ENCODE measurements at places on chromosomes 5 and 9.

GRCh38 chr9:131530546-131530919 is 530 bp downstream of the UCK1 start:
- DNase-seq = peak; percentile 61

DNA sequence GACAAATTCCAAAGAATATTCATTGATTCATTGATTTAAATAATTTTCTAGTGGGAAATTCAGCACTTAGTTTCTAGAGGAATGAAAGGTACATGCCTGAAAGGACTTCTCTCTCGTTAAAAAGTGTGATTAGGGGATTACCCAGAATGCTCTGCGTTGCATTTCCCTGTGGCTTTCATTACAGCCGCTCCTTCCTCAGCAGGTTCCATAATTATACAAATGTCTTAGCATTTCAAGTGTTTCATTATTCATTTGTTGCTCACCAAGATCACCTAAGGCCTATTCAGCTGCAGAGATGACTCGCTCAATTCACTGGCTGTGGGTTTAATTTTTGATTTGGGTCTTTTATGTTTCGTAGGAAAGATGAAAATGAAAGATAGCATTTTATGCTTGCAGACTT is 52.8 kb downstream of the SPATA31C2 start:
- DNase-seq = no peak

- DNase-seq = no peak
Measured at GRCh38 chr9:134396258-134396742, 70.0 kb downstream of the RXRA start.

GRCh38 chr9:110186254-110186653 is 21.7 kb downstream of the C9orf152 start:
- no peak for DNase-seq

- DNase-seq = no peak
Measured at GRCh38 chr9:77417566-77417965, 230.6 kb downstream of the GNA14 start.

DNA sequence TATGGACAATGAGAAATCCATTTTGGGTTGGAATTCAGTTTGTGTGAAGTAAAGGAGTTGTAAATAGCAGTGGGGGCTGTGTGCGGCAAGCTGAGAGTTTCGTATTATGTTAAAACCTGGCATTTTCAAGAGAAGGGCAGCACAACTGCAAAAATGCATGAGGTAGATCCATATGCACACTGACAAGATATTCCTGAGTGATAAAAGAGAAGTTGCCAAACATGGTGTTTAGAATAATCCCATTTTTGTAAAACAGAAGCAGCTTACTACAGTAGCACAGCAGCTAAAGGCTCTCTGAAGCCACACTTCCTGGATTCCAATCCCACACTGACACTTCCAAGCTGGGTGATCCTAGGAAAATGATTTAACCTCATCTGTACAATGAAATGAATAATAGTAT is 11.2 kb downstream of the GLRA1 start:
- no peak for DNase-seq

DNA sequence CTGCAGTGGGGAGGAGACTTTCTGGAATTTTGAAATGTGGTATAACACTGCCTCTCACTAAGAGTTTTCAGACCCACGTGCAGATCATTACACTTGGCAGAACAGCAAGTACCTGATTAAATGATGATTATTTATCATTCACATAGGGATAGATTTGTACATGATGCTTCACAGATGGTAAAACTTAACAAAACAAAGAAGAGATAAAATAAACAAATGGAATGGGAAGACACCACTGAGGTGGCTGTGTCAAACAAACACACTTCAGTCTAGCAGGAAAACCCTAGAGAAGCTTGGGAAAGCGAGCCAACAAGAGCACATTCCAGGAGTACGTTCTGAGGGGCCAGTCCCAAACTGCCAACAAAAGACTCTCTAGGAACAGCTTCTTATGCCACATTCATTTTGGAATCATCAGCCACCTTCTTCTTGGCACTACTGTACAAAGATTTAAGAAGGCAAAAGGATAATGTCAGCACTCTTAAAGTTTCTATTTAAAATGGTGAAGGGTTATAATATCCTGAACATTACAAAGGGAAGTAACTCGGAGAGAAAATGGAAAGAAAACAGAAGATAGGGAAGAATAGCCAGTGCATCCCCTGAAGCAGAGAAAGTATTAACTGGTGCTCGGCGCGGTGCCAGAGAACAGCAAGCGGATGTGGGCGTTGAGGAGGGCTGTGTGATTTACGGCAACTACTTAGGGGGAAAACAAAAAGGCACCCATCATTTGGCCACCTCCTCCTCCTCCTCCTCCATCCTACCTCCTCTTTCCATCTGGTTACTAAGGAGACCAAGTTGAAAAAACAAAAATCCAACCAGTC is 1.6 kb downstream of the MED27 start:
- DNase-seq = no peak

DNA sequence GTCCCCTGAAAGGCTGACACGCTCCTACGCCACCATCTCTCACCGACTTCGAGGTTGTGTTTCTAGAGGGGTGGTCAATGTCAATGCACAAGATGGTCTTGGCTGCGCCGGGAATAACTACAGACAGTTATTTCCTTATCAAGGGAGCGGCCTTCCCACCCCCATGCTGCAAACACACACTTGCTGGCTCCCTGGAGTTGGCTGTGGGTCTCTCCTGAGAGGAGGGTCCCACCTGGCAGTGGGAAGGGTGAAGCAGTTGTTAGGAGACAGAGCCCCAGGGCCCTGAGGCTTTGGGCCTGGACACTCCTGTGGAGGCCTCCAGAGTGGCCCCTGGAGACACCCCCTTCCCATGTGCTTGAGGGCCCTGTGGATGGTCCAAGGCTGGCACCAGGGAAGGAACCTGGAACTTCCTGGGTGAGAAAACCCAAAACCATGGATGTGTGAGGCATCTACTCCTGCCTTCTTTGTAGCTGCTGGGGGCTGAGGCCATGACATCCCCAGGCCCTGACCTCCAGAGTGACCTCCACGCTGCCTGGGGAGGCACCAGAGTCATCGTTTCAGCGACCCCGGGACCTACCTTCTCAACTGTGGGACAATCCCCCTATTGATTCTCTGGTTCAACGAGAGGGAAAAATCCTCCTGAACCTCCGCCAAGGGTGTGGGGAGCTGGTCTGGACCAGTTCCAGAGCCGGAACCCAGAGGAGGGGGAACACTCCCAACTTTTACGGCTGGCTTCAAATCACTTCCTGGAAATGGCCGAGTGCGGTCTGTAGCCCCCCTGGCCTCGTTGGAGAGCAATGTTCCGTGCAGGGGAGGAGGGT is 101.1 kb upstream of the COL5A1 start:
- no peak for DNase-seq

GRCh38 chr9:2729003-2729402 is 11.7 kb downstream of the KCNV2 start:
- DNase-seq = no peak

DNA sequence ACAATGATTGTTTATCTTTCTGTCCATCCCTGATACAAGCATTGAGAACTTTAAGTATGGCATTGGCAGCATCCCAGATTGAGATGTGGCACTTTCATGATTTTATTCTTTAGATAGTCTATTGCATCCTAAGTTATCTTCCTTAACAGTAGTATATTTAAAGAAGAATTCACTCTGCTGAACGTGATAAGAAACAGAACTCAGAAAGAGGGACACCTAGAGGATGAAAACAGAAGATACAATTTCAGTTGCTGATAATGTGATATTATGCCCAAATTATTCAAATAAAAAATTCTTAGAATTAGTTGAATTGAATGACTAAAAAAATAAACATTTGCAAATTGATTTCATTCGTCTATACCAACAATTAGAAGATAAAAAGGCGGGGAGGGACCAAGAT is 218.1 kb upstream of the DMRTA1 start:
- no peak for DNase-seq

DNA sequence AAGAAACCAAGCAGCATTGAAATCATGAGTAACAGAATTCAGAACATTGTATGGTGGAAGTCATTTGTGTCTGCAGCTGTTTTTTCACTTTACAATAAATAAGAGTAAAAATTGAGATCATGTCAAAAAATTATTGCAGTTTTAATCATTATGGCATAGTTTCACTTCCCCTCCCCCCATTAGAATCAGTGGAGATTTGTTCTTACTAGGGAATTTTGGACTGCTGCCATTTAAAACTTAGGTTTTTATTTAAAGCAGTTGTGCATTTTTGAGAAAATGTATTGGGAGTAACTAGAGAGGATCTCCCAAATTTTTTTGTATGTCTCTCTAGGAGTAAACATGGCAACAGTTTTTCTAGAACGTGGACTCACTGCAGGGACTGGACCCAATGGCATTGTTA is 20.4 kb downstream of the GTF3C4 start:
- DNase-seq = no peak

GRCh38 chr5:96901384-96901783 is 25.1 kb downstream of the ERAP2 start:
- no peak for DNase-seq

DNA sequence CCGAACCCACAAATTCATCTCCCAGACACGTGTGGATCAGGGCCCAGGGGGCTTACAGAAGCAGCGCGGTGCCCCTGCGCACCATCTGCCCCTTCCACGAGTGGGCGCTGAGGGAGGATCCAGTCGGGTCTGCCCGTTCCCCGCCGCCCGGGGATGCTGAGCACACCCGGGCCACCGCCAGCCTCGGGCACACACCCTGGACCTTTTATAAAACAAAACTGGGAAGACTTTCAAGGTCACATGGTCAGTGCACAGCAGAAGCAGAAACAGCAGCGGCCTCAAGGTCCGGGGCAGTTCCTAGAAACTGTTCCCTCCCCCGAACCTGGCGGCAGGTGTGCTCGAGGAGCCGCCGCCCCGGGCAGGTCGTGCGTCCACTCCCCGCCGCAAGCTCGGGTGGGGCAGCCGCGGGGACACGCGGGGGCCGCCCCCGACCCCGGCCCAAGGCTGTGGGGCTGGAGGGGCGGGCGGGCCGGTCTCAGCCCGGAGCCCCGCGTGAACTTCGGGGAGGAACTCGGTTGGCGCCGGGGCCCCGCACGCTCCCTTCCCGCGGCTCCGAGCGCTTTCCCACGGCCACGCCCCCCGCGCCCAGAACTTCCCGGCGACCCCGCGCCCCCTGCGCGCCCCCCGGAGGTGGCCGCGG is 633 bp upstream of the PPP1R26 start:
- DNase-seq = no peak

- no peak for DNase-seq
Measured at GRCh38 chr5:2999926-3000325, 248.4 kb upstream of the IRX2 start.

DNA sequence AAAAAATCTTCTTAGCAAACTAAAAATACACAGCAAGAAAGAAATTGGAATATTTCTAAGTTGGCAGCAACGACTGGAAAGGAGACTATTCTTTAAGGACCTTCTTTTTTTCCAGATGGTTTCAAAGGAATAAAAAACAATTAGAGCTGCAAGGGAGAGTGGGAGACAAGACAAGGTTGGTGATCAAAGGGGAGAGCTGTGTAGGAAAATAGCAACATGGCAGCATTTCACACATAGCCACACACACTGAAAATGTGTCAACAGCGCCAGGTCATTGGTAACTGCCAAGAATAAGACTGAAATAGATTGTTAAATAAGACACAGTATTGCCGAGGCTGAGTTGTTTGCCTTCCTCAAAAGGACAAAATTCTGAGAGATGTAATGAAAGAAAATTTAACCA is 88.1 kb upstream of the TLE1 start:
- no peak for DNase-seq

- no peak for DNase-seq
Measured at GRCh38 chr5:92527311-92528078, 1053.5 kb downstream of the NR2F1-AS1 start.

- DNase-seq = no peak
Measured at GRCh38 chr5:79560771-79561524, 47.0 kb upstream of the HOMER1 start.

- DNase-seq = no peak
Measured at GRCh38 chr9:32419921-32420320, 35.5 kb downstream of the ACO1 start.

DNA sequence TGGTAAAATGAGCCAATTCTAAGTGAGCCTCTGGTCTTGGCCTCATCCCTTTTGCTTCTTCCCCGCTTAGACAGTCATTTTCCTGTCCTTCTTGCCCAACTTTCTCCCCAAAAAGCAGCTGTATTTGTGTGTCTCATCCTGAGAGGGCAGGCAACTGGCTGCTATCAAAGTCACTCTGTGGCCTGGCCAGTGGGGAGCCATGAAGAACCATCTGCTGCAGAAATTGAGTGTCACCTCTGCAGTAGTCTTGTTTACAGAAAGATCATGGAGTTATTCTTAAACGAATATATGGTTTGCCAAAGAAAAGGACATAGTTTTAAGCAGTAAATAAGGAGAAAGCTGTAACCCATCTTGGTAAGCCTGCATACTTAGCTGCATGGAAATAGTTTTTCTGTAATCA is 233.6 kb upstream of the ELAVL2 start:
- no peak for DNase-seq

GRCh38 chr9:128724744-128725211 is 851 bp upstream of the ZDHHC12 start:
- DNase-seq = peak; percentile 59

GRCh38 chr5:123448017-123448617 is 24.9 kb upstream of the CEP120 start:
- no peak for DNase-seq

GRCh38 chr5:75612226-75612569 is 945 bp downstream of the ANKDD1B start:
- DNase-seq = no peak

- no peak for DNase-seq
Measured at GRCh38 chr5:43165323-43165722, 26.7 kb upstream of the NIM1K start.

- no peak for DNase-seq
Measured at GRCh38 chr9:37405350-37405749, 17.1 kb upstream of the GRHPR start.

DNA sequence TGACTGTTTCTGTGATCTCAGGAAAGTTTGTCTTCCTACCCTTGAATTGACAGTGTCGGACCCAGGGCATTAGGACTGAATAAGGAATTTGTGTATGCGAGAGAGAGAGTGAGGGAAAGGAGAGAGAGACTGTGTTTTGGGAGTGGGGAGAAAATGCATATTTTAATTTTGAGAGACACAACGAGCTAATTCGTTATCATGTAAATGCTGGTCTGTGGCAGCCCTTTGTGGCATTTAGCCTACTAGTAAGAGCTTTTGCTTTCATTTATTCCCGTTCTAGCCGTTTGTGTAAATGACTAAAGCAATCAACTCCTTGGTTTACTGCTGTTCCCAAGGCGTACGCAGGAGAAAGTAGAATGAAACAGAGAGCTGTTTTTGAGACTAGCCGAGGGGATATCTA is 79.8 kb upstream of the MAMDC2 start:
- no peak for DNase-seq

DNA sequence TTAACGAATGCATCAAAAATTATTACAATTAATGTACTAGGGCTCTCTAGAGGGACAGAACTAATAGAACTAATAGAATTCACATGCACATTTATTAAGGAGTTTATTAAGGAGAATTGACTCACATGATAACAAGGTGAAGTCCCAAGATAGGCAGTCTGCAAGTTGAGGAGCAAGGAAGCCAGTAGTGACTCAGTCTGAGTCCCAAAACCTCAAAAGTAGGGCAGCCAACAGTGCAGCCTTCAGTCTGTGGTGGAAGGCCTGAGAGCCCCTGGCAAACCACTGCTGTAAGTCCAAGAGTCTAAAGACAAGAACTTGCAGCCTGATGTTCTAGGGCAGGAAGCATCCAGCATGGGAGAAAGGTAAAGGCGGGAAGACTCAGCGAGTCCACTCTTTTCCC is 633.8 kb downstream of the SEMA5A start:
- DNase-seq = no peak

All from Caco-2 (cell line).